ENCODE measurements at places on chromosomes 3 and 15.

DNA sequence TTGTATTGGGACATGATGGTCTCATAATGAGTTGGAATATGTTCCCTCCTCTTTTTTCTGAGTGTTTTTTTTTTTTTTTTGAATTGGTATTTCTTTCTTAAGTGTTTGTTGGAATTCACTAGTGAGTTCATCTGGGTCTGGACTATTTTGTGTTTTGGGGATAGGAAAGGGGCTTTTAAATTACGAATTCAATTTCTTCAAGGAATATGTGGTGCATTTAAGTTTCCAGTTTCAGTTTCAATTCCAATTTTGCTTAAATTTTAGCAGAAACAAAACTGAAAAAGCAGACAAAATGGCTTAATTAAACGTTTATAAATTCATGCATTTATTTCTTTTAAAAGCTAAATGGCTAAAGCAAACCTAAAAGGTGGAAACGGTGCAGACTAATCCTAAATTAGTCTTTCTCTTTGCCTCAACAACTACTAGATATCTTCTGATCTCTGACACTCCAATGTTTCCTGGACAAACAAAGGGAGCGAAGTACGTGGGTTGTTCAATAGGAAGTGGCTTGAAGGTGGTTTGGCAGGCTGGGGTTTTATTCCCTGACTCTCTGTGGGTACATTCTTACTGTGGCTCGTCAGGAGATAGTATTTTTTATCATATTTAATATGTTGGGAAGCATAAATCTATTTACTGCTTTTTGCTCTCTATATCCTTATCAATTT is 50.0 kb upstream of the CORO2B start:
- DNase-seq: no peak

GRCh38 chr3:179703816-179704215 is 51.0 kb downstream of the USP13 start:
- no peak for DNase-seq

- DNase-seq: no peak
Observed at GRCh38 chr15:36080759-36081158, 498.7 kb upstream of the CDIN1 start.

GRCh38 chr3:54134713-54135112 is 12.4 kb downstream of the CACNA2D3 start:
- DNase-seq: no peak

DNA sequence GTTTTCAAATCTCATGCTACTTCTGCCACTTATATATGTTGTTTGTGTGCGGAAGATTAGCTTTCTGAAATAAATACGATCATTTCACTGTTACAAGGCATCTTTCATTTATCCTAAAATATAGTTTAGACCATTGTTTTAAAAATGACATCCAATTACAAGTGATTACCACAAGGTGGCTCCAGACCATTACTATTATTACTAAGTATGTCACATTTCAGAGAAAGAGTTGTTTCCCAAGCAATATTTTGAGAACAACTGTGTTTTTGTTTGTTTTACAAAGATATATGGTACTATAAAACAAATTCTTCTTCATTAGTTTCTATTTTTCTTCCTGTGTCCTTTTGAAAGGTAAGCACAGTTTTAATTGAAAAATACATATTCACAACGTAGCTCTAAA is 136.0 kb upstream of the RAP2B start:
- DNase-seq: peak; percentile 78

- no peak for DNase-seq
Observed at GRCh38 chr3:159620281-159620680, 368.4 kb upstream of the IL12A start.

GRCh38 chr15:73781038-73781925 is 28.1 kb upstream of the INSYN1 start:
- no peak for DNase-seq

DNA sequence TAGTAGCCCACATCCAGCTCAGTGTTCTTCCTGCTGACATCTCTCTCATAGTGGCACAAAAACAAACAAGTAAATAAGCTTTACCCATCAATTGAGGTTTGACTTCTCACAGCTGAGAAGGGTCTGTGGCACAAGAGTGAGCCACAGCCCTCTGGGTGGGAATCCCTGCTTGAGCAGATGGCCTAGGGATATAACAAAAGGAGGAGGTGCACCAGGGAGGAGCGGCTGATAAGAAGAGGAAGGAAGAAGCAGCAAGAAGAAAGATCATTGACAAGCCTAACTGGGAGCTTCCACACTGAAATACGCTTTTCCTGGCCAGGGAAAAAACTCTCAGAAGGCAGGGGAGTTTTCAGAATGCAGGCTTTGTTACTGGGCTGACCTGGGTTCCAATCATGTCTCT is 279.8 kb downstream of the UACA start:
- DNase-seq: no peak

All from hematopoietic multipotent progenitor cell treated with erythropoietin and hydrocortisone succinate and interleukin-3 and kit ligand, for 15 days (in vitro differentiated cells).